ENCODE measurements at places on chromosomes 12 and 14.

GRCh38 chr12:94535510-94535921, 75.8 kb upstream of the CEP83 start:
- DNase-seq = no peak

- no peak for DNase-seq
Observed at GRCh38 chr12:102433304-102433703, 47.1 kb downstream of the IGF1 start.

- DNase-seq = no peak
Observed at GRCh38 chr12:107512391-107512790, 173.2 kb upstream of the PWP1 start.

- no peak for DNase-seq
Observed at GRCh38 chr14:53881161-53881871, 75.3 kb downstream of the BMP4 start.

GRCh38 chr12:114918535-114919233, 234.7 kb upstream of the TBX3 start:
- DNase-seq = no peak

DNA sequence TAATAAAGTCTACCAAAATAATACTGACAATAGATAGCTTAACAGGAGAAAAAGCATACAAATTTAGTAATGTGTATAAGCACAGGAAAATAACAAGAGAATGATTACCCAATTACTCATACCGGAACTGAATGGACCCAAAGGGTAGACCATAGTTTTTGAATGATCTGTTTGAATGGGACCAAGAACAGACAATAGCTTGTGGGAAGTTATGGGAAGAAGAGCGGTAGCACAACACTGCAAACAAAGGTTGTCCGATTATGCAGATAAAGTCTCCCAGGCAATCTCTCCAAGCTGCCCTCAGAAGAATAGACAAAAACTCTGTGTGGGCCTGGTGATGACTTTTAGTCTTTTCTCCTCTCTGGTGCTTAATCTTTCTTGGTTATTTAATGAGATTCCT, 96.6 kb upstream of the NEDD1 start:
- no peak for DNase-seq

DNA sequence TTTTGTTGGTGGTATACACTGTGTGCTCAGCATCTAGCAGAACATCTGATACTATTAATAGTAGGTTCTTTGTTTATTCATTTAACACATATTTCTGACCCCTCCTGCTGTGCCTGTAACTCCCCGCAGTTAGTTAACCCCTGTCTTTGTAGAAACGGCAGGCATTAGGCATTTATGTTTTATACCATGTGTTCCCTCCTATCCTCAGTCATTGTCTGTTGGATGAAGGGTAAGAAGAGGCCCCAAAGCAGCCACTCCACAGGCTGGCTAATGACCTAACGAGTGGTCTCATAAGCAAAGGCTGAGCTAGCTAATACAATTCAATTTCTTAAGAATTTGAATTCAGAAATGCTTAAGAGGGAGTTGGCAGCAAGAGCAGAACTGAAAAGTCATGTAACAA, 170.8 kb downstream of the TMX1 start:
- DNase-seq = no peak

DNA sequence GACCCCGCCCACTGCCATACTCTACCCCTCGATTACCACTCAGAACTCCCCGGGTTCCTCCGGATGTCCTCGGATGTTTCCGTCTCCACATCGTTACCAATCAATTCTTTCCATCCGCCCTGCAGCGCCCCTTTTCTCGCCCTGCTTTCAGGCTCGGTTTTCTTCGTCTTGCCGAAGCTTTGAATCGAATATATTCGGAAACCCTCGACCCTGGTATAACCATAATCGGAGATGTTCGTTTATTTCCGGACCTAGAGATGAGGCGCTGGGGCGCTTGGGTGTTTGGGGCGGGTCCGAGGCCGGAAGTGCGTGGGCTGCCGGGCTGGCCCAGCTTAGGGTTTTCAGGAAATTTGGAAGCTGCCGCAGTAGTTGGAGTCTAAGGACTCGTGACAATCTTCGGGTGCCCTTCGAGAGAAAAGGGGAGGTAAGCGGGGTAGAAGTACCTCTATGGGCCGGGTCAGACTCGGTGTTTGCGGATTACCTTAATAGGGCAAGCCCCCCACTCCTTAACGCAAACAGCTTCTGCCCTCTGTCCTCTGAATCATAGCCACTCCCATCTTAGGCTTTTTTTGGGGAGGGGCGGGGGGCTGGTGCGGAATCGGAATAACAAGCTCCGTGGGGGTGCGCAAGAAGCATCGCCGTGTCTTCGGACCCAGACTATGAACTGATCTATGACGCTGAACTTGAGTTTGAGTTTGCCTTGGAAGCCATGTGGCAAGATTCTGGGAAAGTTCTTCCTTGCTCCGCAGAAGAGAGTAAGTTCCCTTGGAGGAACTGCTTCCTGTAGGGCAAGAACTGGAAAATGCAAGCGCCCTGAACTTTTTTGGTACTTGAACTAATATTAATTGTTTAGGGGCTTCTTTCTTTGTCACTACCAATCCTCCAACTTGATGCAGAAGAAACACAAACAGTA, at the start of gene C14orf119:
C14orf119 (plus strand) TSS at position 310 of the 913 bp plus-strand sequence. CDS start 2,154 bp downstream, outside the sequence.
- DNase-seq = peak; percentile 99

DNA sequence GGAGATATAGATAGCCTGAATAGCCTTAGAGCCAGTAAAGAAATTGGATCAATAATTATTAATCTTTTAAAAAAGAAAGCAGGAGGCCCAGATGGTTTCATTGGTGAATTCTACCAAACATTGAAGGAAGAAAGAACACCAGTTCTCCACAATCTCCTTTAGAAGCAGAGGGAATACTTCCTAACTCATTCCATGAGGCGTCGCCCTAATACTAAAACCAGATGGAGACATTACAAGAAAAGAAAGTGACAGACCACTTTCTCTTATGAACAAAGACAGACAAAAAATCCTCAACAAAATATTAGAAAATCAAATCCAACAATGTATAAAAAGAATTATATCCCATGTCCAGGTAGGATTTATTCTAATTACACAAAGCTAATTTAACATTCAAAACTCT, 362.6 kb downstream of the BCAT1 start:
- DNase-seq = no peak

- DNase-seq = no peak
Observed at GRCh38 chr12:69262264-69262974, 23.1 kb downstream of the CPSF6 start.

- DNase-seq = no peak
Observed at GRCh38 chr14:90287791-90288190, 31.4 kb downstream of the PSMC1 start.

DNA sequence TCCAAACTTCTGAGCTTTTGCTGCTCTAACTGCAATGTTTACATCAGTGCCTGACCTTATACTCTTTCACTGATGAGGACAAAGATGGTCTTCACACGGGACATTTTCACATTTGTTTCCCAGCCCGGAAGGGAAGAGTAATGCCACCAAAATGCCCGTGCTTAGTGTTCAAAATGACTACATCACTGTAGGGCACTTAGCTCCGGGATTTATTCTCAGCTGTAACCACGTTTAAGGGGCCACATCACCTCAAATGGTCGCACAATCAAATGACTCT, 2.9 kb downstream of the GSG1 start:
- DNase-seq = no peak

GRCh38 chr12:6460751-6461371, 9.0 kb downstream of the TAPBPL start:
- DNase-seq = no peak

- no peak for DNase-seq
Observed at GRCh38 chr12:29644536-29645162, 139.1 kb downstream of the TMTC1 start.

GRCh38 chr12:67426067-67426466, 156.9 kb downstream of the CAND1 start:
- DNase-seq = no peak

- no peak for DNase-seq
Observed at GRCh38 chr12:131389054-131390013, 321.6 kb upstream of the SFSWAP start.

DNA sequence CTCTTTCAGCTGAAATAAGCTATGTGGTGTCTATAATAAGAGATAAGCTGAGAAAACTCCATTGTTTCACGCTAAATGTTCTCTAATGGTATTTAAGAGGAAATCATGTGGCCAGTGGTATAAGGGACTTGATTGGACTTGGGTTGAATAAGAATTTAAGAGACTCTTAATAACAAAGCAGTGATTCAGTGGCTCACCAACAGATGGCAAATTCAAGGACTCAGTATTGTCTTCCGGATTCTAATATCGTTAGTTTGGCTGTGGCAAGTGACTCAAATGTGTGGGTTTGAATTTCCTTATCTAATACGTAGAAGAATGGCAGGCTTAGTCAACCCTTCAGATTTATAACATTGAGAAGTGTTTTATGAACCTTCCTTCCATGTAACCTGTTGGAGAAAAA, 49.1 kb upstream of the KCNH3 start:
- DNase-seq = no peak

GRCh38 chr12:58148405-58148804, 207.0 kb downstream of the ATP23 start:
- DNase-seq = no peak

DNA sequence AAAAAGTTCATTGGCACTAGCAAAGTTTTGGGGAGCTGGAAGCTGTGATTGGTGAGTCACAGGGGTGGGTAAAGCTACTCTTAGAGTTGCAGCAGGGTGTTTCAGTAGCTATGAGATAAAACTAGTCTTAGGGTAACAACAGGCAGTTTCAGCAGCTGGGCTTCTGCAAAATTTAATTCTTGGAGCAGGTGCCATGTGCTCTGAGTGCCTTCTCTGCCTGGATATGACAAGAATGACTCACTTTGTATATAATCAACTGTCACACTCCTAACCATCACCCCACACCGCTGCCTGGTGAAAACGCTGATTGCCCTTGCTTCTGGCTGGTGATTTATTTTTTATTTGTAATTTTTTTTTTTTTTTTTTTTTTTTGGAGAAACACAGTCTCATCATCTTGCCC, 10.5 kb upstream of the PLBD2 start:
- no peak for DNase-seq

DNA sequence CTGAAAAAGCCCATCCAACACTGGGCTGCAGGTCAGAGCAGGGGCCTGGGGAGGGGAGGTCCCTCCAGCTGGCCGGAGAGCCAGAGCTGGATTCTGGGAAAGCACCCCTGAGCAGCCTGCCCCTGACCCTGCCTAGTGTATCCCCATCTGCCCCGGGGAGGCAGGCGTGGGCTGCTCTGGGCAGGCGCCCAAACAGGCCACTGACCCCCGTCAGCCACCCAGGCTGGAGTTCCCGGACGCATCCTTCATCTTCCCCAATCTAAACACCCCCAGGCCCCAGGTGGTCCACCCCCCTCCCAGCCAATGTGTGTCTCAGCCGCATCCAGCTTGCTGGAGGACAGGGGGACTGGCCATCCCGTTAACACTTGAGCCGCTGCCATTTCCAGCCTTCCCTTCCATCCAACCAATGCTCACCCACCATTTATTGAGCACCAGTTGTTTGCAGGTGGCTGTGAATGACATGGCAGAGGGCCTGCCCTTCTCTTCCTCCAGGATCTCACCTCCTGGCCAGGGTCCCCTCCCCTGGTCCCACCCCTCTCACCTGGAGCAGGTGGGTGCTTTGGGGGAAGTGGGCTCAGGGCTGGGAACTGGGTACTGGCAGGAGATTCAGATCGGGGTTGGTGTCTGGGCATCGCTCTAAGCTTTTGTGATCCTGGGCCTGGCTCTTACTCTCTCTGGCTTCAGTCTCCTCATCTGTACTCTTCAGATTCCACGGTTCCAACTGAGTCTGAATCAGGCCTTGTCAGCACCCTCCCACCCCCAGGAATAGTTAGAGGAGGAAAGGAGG, 743 bp upstream of the DTX1 start:
- no peak for DNase-seq

- no peak for DNase-seq
Observed at GRCh38 chr12:91434081-91434480, 251.5 kb upstream of the DCN start.

GRCh38 chr12:66152732-66153131, 17.1 kb downstream of the TMBIM4 start:
- no peak for DNase-seq

GRCh38 chr14:90095096-90095495, 33.3 kb downstream of the KCNK13 start:
- DNase-seq = no peak

- DNase-seq = no peak
Observed at GRCh38 chr12:96359328-96359727, 40.9 kb downstream of the CDK17 start.

- no peak for DNase-seq
Observed at GRCh38 chr14:76676539-76676938, 84.7 kb upstream of the VASH1 start.

DNA sequence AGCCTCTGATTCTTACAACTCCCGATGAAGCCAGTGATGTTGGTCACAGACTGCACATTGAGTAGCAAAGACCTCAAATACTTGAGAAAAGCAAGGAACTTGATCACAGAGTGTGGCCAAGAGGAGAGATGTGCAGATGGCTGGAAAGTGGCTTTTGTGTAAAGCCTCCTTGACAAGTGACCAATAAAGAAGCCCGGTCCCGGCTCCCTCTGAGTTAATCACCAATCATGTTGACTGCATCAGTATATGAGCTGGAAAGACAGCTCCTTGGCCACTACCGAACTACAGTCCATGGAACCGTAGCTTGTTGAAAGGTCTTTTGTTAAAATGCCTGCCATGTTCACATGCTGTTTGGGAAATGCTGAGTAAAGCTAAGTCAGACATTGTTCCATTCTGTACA, 23.7 kb upstream of the SERPINA6 start:
- no peak for DNase-seq

DNA sequence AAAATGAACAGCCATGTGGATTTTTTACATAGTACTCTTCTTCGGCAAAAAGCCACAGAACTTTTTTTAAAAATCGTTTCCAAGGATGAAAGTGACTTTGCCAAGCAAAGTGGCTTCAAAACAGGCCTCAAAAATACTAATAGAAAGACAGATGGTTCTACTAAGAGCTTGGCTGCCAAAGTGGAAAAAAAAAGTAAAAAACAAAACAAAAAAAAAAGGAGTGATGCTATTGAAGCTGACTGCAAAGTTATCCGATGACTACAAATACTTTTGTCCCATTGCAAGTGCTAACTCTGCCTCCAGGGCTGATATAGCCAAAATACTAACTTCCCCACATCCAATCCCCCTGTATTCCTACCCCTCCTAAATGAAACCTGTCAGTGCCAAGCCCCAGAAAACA, 277.6 kb downstream of the SOX5 start:
- no peak for DNase-seq
